ENCODE measurements at places on chromosomes 11 and 22.

DNA sequence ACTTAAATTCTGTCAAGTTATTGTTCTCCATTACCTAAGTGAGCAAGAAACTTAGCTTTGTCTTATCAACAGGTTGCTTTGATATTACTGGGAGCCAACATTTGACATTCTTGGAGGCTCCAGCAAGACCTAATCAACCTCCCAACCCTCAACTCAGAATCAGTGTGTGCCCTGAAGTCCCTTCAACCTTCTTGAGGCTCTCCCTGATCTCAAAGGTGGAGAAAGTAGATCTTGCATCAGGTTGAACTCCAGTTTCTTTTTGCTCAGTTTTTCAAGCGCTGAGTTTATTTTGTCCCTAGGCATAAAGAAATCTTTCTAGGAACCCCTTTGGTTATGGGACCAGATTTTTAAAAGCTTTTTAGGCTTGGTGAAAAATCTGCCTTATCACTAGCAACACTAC is 1.4 kb downstream of the FAM111A start:
- DNase-seq, result no peak

DNA sequence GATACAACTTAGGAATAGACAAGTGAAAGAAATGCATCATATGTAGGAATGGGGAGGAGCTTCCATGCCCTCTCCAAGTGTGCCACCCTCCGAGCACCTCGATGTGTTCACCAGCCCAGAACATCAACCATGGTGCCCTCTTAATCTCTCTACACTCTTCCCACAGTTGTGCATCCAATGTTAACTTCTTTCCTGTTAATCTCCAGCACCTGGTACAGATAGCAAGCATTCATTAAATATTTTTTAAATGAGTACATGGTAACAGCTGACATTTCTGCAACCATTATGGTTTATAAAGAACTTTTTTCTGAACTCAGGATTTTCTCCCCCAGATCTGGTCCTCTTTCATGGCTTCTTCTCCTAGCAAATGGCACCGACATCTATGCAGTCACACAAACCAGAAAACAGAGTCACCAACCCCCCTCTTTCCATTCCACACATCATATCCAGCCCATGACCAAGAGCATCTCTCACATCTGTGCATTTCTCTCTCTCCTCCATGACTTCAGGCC is 118.1 kb upstream of the CLPB start:
- no peak for DNase-seq

DNA sequence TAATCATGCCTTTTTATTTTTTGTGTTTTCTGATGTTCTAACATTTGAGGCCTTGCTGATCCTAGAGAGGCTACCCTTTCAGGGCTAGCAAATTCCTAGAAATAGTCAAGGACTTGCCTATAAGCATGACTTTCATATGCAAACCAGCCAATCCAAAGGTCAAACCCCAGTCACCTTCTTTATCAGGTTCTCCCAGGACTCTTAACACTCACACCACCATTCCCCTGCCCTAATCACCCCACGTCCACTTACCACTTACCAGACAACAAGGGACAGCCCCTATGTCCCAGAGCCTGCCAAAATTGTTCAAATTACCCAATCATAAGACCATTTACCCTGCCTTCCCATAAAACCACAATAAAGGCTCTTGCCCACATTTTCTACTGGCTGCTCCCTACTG is 1339.8 kb downstream of the LRRC4C start:
- DNase-seq, result no peak

- DNase-seq, result no peak
These were observed 20.9 kb downstream of the ATXN10 start for GRCh38 chr22:45692549-45692948.

DNA sequence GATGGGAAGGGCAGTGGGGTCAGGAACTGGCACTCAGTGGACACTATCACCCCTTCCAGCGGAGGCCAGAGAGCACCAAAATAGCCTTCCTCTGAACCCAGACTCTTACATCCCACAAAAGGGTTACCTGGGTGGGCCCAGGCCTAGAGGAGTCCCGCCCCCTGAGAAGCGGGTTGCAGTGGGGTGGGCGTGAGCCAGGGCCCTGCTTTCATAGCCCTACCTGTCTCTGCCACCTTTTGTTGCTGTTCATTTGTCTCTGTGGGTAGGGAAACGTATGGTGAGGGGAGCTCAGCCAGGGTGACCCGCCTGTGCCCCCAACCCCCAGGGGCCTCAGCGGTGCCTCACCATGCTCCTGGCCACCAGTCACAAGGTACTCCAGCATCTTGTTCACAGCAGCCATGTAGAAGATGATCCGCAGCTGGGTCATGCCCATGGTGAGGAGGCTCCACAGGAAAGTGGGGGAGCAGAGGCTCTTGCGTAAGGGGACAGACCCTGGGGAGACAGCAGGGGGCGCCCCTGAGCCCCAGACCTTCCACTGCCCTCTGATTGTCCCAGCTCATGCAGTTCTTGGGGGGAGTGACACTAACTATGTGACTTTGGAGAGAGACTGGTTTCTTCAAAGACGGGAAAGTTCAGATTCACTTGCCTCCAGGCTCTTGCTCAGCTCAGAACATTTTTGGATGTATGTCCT is 24.0 kb downstream of the SLC43A1 start:
- DNase-seq, result no peak

Measured in stimulated activated CD8-positive, alpha-beta memory T cell treated with anti-CD3 and anti-CD28 coated beads, Interleukin-4, amount 100 ng/mL, for 1 hour (primary cell).